Stimulated activated CD4-positive, alpha-beta T cell treated with anti-CD3 and anti-CD28 coated beads, Interleukin-2, amount 100 ng/mL, for 24 hours (primary cell): ENCODE measurements at places on chromosomes 11 and 22.

DNA sequence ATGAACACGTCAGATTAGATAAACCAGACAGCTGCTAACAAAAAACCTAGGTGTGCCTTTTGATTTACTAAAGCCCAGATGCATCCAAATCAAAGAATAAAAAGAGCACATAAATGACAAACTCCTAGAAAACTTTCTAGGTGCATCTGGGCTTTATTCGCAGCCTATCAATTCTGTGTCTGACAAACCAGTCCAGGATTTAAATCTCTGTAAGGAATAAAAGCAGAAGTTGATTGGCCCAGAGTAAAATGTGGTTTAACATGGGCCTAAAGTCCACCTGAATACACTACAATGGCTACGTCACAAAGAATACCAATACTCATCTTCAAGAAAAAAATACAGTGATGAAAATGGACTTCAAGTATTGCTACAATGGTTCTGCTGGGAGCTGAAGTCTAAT is 66.8 kb downstream of the SOX6 start:
- DNase-seq = no peak

DNA sequence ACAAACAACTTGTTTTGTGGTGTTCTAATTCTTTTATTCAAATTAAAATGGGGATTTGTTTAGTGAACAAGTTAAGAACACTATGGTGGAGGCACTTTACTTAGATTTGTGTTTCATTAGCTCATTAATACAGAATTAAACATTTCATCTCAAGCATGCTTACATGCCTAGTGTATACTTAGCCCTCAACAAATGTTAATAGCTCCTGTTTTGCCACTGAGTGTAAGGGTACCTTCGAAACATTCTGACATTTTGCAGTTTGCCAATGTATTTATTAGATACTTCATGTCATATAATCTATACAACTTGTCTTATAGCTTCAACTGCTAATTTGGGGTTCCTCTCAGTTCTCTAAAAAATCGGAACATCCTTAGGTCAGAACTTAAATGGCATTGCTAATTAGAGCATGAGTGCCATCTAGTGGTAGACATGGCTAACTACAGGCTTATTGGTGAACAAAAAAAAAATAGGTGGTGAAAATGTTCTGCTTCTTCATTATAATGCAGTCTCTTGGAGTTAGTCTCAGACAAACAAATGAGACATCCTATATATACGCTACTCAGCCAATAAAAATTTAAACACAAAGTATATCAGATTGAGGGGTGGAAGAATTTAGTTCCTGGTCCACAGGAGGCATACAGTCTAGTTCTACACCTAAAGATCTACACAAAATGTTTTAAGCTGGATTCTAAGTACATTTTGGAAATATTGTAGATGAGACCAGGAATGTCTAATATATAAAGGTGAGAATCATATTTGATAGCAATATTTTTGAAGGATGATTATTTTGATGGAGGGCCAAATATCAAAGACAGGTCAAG is 4.9 kb upstream of the CNTN5 start:
- DNase-seq = no peak

GRCh38 chr11:79261684-79262083 is 179.1 kb downstream of the TENM4 start:
- DNase-seq = no peak

DNA sequence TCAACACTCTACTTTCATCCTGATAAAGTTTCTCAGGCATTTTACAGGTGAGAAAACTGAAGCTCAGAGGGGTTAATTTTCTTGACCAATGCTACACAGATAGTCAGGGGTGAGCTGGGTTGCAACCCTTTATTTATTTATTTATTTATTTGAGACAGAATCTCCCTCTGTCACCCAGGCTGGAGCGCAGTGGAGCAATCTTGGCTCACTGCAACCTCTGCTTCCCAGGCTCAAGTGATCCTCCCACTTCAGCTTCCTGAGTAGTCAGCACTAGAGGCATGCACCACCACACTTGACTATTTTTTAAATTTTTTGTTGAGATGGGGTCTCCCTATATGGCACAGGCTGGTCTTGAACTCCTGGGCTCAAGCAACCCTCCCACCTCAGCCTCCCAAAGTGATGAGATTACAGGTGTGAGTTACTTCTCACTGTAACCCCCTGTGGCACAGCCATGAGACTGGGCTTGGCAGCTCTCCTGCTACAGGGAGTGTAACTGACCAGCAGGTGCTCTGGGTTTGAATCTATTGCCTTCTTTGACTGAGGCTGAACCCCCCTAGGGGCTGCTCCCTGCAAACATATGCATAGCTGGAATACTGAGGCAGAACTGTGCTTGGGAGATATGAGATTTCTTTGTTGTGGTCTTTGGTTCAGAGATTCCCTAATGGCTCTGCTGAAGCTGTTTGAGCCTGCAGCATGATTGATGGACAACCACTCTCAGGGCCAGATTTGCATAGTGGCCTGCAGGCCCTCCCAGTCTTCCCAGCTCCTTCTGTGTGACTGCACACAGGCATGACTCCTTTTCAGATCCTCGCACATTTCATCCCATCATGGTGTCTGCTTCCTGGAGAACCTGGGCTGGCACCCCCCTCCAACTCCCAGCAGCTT is 6.1 kb downstream of the C11orf96 start:
- DNase-seq = no peak

DNA sequence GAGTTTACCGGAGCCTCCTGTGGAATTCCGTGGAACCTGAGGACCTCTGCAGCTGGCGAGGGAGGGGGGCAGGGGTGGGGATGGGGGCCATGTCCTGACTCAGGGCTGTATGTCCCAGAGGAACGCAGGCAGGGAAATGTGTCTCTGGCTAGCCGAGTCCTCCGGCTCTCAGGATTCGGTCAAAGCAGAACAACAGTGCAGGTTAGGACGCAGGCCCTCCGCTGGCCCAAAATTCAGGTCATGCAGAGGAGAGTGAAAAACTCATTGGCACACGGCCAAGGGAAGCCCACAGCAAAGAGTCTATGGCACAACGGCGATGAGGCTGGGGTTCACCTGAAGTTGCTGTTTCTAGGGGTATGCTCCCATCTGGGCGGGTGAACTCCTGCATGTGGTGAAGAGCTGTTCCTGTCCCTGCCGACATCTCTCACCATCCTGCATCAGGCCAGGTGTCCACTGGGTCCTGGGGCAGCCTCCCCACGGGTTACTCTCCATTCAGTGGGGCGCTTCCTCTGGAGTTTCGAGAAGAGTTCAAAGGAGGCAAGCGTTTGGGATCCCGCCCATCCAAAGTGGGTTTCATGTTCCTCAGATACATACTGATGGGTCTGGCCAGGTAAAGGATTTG is 1055.3 kb downstream of the BRD1 start:
- no peak for DNase-seq

DNA sequence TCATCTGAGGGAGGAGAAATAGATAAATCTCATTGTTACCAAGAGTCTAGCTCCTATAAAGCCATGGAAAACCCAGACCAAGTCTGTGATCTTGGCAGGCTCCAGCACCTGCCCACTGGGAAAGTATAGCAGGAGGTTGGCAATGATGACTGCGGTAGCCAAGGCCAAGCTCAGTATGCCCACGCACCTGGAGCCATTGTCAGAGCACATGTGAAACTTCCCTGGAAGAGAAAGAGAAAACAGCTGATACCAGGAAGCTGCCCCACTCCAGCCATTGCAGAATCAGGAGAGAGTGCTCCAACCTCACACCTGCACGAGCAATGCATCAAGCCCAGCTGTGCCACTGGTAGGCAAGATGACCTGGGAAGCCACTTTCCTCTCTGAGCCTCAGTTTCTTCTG is 62.2 kb upstream of the HEPHL1 start:
- DNase-seq = no peak

GRCh38 chr11:19187833-19188258 is 13.9 kb downstream of the CSRP3 start:
- no peak for DNase-seq

DNA sequence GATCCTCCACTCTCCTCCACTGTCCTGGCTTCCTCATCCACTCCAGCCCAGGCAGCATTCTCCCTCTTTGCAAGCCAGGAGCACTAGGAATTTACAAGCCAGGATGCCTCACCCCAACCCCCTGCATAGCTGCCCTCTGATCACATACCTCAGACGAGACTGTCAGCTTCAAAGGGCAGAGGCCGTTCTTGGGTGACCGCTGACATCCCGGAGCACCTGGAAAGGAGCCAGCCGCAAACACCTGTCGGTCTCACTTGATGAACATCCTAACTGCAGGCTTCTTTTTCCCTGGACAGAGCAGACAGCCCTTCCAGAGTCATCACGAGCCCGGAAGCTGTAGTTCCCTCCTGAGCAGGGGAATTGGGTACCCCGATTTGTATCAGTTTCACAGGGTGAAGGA is 451.3 kb upstream of the B3GAT1 start:
- DNase-seq = no peak

- no peak for DNase-seq
Measured at GRCh38 chr11:8091721-8092120, 10.7 kb downstream of the TUB start.

GRCh38 chr11:73426219-73426850 is 50.1 kb downstream of the RELT start:
- no peak for DNase-seq

DNA sequence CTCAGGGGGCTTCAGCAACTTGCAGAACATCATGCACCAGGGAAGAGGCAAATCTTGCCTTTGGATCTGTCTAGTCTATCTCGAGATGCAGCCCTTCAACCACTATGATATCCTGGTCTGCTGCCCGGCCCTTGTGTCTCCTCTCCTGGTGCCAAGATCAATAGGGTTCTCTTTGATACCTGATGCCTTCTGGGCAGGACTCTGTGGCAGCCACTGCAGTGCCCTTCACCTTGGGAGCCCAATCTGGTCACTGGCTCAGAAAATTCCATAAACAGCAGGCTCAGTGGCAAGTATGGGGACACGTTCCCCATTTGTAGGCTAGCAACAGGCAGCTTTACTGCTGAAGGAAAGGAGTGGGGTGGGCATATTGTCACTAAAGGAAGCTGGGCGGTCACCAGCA is 23.4 kb downstream of the SYN3 start:
- DNase-seq = no peak

DNA sequence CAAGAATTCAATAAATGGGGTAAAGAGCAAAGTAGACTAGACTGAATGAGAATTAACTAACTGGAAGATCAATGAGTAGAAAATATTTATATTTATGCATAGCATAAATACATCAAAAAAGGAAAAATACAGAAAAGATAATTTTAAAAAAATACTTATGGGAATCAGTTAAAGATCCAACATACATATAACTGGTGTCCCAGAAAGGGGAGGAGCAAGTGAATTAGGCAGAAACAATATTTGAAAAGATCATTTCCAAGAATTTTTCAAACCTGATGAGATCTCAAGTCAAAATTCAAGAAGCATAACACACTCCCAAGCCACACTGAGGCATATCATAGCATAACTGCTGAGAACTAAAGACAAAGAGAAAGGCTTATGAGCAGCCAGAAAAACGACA is 62.7 kb upstream of the SHISAL1 start:
- DNase-seq = no peak

- DNase-seq = no peak
Measured at GRCh38 chr11:61948505-61948904, 1.6 kb upstream of the BEST1 start.

DNA sequence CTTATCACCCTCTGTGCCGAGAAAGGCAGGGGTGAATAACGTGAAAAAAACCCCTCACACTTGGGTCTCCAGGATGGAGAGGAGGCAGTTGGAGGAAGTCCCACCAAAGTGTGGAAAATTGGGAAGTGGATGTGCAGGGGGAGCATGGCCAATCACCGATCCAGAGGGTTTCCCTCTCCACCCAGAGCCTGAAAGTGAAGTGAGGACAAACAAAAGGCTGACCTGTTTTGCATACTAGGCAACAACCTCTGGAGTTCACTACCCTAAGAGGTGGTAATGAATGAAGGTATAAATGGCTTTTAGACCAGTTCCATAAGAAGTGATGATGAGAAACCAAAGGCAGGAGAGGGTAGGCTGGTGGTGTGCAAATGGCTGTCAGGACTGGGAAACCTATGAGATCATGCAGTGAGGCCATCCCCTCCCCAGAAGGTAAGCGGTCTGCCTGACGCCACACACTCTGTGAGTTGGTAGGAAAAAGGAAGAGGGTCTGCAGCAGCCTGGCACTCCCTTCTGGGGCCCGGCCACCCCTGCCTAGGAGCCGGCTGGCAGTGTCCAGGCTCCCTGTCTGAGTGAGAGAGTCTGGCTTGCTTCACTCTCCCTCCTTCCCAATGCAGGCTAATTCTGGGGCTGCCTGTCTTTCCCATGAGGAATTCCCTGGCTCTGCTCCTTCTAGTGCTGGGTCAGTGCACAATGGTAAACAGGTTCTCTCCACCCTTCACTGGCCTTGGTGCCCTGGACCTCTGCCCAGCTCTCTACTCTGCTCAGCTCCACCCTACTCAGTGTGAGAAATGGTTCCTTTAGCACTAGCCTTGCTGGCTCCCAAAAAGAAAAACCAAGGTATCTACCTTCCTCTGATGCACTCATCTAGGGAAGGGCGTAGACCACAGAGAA is 15.6 kb downstream of the TBC1D10A start:
- DNase-seq = no peak

GRCh38 chr11:64558869-64559268 is 32.2 kb upstream of the SLC22A12 start:
- no peak for DNase-seq

GRCh38 chr22:50573491-50574382 is 4.5 kb downstream of the CPT1B start:
- DNase-seq = no peak

- DNase-seq = no peak
Measured at GRCh38 chr11:6794639-6795038, 4.8 kb downstream of the OR6A2 start.

GRCh38 chr11:102874852-102875251 is at the start of gene MMP12:
MMP12 (minus strand) TSS chr11:102874982; CDS start chr11:102874937, 45 bp downstream.
- DNase-seq = no peak

GRCh38 chr22:22789922-22790845 is 97.4 kb upstream of the IGLL5 start:
- no peak for DNase-seq

DNA sequence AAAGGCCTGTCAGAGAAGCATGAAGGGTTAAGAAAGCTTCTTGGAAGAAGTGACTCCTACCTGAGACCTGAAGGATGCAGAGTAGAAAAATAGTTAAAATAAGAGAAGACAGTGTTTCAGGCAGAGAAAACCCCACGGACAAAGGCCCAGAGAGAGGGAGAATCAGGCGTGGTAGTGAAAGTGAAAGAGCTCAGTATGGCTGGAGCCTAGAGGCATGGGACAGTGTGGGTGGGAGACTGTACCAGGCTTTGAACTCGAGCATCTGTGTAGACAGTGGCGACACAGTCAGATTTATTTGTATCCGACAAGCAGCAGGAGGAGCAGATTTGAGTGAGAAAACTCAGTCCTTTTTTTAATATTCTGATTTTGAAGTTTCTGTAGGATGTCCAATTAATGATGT is 360.0 kb downstream of the OPCML start:
- no peak for DNase-seq
